ENCODE measurements at places on chromosomes 3 and 15.

DNA sequence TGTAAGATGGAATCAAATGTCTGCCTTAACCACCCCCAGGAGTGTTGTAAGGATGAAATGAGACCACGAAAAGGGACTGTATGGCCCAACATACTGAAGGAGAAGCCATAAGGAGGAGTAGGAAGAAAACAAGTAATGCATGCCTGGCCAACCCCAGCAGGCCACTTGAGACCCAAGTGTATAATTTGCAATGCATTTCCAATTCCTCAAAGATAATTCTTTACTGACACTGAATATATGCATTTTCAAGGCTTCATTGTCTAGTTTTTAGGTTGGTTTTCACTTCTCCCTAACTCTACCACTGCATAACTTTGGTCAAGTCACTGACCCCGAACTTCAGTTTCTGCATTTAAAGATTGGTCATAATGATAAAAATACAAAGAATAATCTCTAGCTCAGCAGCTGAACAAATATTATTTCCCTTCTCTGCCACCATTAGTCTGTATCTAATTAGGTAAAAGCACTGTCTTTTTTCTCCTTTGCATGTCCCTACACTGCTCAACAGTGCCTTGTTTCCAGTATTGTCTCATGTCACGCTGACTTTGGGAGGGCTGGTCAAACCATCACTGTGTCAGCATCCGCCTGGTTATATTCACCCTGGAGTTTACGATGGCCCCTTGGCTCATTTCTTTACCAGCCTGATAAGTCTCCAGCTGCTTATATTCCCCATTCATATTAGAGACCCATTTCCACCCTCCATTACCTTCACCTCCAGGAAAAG, 378.6 kb downstream of the NTRK3 start:
- no peak for DNase-seq

GRCh38 chr3:8529738-8530525, 28.3 kb downstream of the LMCD1 start:
- no peak for DNase-seq

DNA sequence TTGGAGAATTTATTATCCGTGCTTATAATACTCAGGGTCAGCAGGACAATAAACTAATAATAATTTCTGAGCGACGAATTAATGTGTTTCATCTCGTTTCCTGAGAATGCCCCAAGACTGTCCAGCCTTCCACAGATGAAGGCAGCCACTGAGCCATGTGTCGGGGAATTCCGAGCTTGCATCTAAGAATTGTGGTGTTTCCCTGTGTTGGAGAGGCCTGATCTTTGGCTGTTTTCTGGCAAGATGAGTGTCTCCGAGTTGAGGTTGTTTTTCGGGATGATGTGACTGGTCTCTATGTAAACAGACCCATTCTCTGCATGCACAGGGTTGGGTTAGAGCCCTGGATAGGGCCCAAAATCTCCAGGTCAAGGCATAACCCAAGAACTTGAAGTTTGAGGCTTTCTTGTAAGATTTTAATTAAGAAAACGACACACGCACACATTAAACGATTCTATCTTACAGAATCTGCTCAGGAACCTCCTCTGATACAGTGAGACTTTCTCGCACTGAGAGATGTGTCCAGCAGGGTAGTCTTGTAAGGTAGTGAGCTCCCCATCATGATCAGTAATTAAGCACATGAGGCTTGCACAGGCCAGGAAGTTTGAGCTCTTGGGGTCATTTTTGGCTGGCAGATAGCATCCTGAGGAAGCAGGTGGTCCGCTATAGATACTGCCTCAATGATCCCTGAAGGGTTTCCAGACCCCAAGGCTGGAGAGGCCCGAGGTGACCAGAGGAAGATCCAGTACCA, 14.4 kb downstream of the FGD5 start:
- no peak for DNase-seq

DNA sequence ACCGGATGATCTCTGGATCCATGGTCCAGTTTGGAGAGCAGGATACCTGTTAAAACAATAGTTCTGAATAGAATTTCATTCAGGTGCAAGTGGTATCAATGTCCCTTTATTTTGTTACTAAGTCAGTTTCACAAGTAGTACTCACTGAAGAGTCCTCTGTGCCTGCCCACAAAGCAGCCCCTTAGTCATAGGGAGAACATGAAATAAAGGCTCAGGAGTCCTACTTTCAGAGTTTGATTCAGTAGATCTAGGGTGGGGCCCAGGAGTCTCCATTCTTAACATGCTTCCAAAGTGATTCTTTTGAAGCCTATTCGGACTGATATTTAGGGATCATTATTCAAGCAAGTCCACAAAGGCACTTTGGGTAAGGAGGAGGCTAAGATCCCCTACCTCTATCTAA, 79.8 kb upstream of the ACKR4 start:
- DNase-seq, result no peak

GRCh38 chr3:16864610-16865313, 20.0 kb upstream of the PLCL2 start:
- DNase-seq, result no peak

DNA sequence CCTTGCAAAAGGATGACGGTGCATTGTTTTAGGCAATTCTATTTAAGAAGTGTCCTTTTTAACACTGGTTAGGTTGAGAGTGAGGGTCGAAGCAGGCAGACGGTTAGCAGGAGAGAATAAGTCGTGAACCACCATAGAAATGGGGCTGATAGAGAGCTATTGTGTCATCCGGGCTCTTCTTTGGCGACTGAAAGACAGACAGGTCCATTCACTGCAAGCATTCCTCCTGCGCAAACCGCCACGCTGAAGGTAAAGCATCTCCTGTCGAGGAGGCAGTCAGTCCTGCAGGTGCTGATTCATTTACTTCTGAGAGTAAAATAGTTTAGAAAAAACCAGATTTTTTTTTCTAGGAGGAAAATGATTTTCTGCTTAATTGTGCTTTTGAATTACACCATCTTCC, 1002.8 kb upstream of the NR2F2 start:
- DNase-seq, result no peak

GRCh38 chr15:87741350-87741749, 515.2 kb downstream of the NTRK3 start:
- no peak for DNase-seq

DNA sequence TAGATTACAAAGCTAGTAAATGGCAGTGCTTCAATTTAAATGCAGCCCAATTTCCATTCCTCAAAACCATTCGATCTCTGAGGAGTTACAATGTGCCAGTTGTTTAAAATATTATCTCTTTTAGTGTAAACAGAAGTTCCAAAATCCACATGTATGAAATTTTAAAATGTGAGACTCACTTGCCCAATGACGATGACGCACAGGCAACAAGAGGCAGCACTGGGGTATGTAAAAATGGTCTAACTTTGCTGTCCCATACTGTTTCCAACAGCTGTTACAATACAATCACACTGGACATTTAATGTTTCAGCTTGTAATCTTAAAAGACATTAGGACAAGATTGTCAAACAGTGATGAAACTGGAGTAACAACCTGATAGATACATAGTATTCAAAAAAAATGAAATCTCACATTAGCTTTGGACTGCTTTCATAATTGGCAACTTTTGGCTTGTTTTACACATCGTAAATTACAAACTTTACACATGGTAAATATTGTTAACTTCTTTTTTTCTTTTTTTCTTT, 12.2 kb downstream of the SLTM start:
- no peak for DNase-seq

- DNase-seq, result no peak
Measured at GRCh38 chr3:187361835-187362234, 6.3 kb upstream of the RTP4 start.

DNA sequence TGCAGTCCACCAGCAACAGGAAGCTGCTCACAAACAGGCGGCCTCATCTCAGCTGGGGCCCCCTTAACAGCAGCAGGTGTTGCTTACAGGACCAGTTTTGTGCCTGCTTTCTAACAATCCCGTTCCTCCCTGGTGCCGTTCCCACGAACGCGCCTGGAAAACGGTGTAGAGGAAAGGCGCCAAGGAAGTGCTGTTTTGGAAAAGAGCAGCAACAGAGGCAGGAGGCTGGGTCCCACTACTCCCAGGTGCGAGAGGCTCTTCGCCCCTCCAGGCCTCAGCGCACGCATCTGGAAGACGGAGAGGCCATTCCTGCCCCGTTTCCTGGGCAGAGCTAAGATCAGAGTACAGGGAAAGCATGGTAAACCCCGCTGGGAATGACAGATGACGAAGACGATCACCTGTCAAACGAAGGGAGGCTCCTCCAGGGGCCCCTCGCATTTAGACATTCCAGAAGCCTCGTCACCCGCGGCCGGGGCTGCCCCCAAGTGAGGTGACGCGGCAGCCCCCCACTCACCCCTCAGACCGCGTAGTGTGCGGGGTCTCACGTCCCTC, 603 bp downstream of the SCAPER start:
- no peak for DNase-seq

- no peak for DNase-seq
Measured at GRCh38 chr3:195003006-195003892, 267.7 kb downstream of the XXYLT1 start.

DNA sequence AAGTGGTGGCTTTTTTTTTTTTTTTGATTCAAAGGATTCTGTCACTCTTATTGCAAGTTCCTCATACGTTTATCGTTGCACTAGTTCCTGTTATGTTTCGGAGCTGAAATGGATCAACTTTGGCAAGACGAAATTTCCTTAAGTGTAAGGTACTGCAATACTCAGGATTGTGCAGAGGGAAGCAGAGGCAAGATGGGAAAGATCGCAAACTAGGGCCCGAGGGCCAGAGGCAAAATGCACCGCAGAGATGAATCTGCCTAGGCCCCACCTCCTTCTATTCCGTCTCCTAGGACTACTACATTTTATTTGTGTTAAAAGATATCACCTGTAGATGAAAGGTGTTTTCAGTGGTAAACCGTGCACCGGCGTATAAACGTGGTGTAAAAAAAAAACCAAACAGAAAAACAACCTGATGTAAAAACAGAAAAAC, 331 bp downstream of the RNU6-1 start:
- DNase-seq, result no peak

GRCh38 chr15:75203017-75203907, 1.6 kb downstream of the C15orf39 start:
- DNase-seq, result no peak

DNA sequence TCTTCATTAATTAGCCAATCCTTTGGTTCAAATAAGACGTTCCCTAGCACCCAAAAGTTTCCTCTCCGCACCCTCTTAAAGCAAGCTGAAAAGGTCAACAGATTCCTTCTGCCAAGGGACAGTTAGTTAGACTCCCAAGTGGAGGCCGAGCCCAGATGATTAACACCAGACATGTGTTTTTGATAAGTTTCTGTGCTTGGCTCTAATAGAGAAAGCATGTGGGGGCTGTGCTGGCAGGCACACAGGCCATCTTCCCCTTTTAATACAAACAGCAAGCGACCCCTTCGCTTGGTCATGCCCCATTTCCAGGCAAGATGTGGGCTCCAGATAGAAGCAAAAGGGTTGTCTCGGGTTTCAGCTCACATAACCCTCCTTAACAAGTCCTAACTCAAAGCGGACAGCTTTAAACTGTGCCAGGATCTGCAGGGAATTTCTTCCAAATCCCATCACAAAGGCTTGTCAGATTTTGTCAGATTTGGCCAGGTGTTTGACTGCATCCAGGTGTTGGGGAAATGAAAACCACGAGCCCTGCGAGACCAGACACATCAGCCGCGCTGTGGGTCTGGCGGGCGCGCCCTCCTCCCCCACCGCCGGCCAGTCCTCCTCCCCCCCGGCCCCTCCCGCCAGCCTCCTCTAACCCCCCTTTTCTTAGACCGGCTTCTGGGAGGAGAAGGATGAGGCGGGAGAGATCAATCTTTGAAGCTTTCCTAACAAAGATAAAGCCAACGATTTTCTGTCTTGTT, 3.3 kb downstream of the HES1 start:
- no peak for DNase-seq

GRCh38 chr3:134423153-134423552, 48.9 kb upstream of the AMOTL2 start:
- DNase-seq, result no peak

DNA sequence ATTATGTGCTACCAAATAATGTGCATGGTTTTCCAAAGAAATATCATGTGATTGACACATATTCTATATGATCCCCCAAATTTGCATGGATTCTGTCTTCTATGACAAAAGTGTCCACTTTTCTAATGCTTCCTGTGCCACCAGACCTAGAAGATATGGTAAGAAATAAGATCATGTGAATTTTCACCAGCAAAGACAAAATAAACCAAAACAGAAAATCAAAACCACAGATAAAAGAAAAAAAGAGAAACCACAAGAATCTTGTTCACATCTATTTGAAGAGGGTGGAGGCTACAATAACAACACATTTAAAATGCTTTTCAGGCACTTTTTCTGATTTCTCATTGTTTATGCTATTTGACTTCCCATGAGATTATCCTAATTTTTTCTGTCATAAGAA, 303.4 kb downstream of the DIPK2A start:
- DNase-seq, result no peak

DNA sequence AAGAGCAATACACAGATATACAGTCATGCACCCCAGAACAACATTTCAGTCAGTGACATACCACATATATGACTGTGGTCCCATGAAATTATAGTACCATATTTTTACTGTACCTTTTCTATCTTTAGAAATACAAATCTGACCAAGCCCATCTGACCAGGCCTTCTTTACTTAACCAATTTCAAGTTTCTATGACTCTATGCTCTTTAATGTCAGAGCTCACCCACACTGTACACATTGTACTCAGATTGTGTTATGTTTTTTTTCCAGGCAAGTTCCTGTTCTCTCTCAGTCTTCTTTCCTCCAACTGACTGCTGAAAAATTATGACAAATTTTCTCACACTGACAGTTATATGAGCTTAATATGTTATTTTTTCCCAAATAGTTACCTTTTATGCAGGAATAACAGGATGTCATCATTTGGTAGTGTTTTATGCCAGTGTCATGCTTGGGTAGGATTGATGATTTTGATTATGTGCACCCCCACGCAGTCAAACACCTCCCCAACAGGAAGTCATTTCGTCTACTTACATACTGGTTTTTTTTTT, 8.0 kb upstream of the CBLB start:
- DNase-seq, result no peak

DNA sequence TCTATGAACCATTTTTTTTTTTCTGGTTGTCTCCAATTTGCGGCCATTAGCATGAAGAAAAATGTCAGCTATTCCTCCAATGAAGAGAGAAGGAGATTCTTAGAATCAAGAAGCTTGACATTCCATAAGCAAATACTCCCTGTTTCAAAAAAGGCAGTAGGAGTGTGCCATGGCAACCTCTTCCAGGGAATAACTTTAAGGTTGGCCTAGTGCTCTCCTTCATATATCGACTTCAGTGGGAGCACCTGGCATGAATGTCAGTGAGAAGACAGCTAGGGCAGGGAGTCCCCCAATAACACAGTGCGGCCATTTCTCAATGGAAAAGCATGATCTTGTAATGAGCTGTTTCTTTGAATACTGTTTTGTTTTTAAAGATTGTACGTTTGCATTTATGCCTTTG, 493.0 kb upstream of the ATP11B start:
- no peak for DNase-seq

GRCh38 chr15:62619526-62619925, 423.0 kb upstream of the TPM1 start:
- no peak for DNase-seq

- no peak for DNase-seq
Measured at GRCh38 chr3:42300013-42300412, 34.0 kb upstream of the CCK start.

DNA sequence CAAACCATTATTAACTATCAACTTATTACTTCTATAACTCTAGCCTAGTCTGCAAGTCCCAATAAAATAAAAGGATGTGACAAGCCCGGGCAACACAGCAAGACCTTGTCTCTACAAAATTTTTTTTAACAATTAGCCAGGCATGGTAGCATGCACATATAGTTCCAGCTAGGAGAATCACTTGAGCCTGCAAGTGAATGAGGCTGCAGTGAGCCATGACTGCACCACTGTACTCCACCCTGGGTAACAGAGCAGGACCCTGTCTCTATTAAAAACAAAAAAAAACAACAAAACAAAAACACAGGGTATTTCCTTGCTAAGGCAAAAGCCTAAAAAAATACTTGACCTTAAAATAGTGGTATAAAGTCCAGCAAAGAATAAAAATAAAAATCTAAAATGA, 31.4 kb downstream of the ANKRD28 start:
- no peak for DNase-seq

Measured in esophagus squamous epithelium (tissue), 5 donors.